HT-29 (cell line): ENCODE measurements at places on chromosomes 7 and 10.

DNA sequence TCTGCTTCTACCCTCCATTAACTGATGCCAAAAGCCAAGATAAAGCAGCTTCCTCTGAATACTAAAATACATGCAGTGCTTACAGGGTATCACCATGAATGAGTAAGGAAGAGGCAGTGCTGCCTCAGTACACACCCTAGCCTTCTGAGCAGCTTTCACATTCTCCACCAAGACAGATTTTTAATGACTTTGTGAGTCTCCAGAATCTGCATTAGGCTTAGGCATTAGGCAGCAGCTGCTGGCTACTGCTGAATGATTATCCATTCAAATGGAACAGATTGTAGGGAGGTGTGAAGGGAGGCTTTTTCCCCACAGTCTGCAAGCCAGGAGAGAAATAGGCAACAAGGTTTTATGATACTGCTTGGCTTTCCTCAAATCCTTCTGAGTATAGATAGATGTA is 1226.7 kb upstream of the LRRN3 start:
- no peak for DNase-seq

GRCh38 chr7:78779788-78780187 is 673.7 kb downstream of the MAGI2 start:
- DNase-seq: peak; percentile 45

DNA sequence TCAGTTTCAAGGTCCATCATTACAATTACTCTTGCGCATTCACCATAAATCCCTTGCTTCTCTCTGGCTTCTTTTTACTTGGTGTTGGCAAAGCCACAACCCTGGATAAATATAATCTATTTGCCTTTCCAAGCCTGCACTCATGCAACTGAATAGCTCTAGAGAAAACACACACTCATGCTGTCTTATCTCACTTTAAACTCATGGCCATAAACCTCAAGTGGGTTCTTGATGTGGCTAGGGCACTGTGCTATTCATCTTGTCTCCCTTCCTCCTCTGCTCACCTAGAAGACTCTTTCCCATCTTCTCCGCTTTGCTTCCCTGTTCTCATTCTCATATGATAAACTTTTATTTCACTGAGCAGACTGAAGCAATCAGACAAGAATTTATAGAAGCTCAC is 165.4 kb upstream of the MTPN start:
- no peak for DNase-seq

- DNase-seq: no peak
Observed at GRCh38 chr7:97024209-97025129, at the start of gene DLX5. DLX5 (minus strand) TSS chr7:97024831; CDS start chr7:97024623, 208 bp downstream.

- peak; percentile 59 for DNase-seq
Observed at GRCh38 chr10:11832042-11832441, 8.9 kb downstream of the PROSER2 start.

DNA sequence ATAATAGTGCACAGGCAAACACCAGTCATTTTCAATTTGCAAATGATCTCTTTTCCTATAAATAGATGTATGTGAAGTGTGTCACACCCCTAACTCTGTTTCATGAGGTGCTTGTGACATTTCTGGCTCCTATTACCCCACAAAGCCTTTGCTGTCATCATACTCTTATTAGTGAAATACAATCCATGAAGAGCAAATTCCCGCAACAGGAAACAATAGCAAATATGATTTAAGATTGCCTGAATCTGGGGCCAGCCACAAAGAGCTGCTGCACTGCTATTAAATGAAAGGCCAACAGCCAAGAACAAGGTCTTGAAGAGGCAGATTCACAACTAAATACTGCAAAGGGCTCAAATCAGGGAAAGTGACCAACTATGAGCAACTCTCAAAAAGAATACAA is 96.3 kb upstream of the CAV2 start:
- no peak for DNase-seq

- peak; percentile 65 for DNase-seq
Observed at GRCh38 chr7:82049891-82050533, 280.2 kb upstream of the HGF start.

DNA sequence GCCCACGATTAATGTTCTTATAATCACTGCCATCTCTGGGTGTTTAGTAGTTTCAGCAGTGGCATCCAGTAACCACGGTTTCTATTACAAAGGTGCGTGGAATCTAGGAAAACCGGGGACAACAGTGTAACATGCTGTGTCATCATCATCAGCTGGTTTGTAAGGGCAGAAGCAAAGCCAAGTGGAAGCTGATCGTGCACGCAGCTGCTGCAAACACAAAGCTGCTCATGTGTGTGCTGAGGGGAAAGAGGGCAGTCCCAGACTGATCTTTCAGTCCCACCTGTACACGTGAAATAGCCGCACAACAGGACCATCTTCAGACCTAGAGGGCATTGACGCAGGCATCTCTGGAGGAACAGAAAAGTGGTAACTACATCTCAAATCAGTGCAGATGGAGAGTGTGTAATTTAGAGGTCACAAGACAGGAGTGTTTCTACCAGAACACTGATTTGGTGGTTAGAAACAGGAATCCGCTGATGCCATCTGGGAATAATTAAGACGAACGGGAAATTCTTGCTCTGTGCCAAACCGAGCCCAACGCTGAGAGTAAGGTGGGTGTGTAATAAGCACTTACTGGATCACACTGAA is 13.4 kb downstream of the ANKRD16 start:
- no peak for DNase-seq

DNA sequence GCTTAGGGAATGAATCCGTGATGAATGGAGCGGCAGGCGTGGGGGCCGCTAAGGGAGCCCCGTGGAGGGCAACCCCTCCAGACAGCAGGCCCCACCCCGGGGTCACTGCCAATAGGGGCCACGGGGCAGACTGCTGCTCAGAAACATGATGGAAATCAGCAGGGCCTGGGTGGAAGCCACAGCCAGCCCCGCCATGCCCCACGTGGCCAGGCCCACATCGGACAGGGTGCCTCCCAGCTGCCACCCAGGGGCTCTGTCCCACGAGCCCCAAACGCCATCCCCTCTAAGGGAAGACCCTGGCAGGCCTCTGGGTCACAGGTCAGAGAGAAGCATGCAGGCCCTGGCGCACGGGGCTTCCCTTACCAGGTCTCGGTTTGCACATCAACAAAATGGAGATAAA is 28.4 kb downstream of the TNRC18 start:
- DNase-seq: no peak

DNA sequence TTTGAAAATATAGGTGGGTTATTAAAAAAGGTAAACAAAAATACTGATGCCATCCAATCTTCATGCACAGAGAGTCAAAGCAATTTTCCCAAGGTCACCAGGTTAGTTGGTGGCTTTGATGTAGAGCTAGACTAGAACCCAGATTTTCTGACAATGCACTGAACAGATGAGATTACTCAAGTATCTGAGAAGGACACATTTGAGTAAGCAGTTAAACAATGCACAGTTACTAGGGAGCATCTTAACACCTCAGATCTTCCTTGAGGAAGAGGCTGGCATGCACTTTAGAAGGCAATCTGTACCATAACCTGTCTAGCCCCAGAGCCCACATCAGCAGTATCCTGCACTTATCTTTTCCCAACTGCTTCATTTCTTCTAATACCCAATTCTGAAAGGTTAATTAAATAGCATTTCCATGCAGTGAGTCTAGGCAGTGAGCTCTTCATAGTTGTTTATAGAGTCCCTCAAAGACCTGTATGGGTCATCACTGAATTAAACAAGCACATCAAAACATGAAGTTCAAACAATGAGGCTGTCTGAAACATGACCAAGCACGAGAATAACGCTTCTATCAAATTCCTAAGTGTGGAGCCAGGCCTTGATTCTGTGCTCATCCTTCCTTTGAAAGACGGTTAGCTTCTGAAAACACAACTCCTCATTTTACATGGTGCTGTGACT is 38.2 kb upstream of the ANK3 start:
- no peak for DNase-seq

DNA sequence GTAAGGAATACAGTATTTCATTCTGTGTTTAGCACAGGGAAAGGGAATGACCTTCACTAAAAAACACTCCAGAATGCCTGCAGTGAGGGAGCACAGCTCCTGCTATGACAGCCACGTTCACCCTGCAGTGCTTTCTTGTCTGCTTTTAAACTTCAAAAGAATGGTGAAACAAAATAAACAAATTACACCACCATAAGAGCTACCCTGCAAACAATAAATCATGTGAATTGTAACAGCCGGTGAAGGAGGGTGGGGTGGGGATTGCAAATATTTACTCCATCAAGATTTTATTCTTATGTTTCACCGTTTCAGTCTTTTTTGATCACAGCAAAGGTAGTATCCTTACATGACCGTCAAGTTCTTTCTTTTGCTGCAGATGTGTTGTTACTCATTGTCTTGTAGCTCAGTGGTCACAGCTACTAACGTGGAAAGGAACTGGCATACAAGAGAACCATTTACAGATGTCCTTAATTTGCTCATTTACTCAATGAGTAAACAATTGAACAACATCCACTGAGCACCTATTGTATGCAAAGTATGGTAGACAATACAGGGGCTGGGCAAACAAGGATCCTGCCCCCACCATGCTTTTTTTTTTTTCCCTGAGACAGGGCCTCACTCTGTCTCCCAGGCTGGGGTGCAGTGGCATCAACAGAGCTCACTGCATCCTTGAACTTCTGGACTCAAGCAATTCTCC is 4.1 kb upstream of the CHN2 start:
- DNase-seq: no peak

- peak; percentile 48 for DNase-seq
Observed at GRCh38 chr10:50417886-50418830, 166.8 kb upstream of the ASAH2 start.

GRCh38 chr7:22787951-22788350 is 34.7 kb downstream of the TOMM7 start:
- no peak for DNase-seq

- no peak for DNase-seq
Observed at GRCh38 chr7:130369831-130370550, 10.3 kb upstream of the CPA1 start.

DNA sequence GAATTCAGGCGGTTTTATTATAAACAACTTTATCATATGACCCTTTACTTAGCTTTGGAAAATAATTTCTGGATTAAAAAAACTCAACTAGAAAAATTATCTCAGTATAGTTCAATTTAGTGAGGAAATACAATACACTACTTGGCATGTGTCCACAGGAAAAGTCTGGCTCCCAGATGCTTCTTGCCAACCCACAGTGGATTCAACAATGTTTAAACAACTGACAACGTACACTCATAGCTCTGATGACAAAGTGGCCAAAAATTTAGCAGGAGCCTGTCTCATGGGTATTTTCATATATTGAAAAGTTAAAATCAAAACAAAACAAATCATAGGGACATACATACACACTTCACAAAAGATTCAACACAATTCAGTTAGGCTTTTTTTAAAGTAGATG is 158.8 kb downstream of the SKAP2 start:
- DNase-seq: no peak

DNA sequence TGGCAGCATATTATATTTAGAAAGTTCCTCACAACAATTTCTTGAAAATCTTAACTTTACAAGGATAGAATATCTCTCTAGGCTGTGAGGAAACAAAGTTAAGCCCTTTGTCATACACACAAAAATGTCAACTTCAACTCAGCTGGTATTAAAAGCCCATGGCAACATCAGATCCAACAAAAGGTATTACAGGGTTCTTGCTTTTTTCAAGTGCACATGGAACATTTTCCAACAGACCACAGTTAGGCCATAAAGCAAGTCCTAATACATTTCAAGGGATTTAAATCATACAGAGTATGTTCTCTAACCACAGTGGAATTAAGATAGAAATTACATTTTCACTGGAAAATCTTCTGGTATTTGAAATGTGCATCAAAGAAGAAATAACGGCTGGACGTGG is 71.9 kb upstream of the OIT3 start:
- DNase-seq: no peak

GRCh38 chr10:14751014-14751896 is 23.4 kb downstream of the FAM107B start:
- DNase-seq: no peak

DNA sequence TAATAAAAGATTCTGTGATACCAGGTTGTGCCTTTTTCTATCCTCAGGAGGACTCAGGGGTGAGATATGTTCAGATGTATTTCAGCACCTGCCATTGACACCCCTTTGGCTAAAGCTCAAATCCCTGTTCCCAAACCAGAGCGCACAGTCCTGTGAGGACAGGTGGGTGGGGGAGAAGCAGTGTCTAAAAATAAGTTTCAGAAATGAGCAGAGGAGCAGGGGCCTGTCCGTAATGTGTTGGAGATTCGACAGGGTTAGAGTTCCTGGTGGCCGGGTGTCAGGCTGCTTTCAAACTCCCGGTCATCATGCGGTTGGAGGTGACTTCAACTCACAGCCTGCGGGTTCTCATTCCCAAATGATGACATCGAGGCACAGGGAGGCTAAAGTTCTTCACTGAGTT is 211.5 kb downstream of the KLF6 start:
- no peak for DNase-seq

- DNase-seq: no peak
Observed at GRCh38 chr10:85008488-85009184, 680.2 kb downstream of the CCSER2 start.

GRCh38 chr10:100805543-100806355 is 60.4 kb downstream of the PAX2 start:
- DNase-seq: no peak

GRCh38 chr7:66043681-66044497 is 31.7 kb upstream of the ASL start:
- peak; percentile 85 for DNase-seq

- DNase-seq: no peak
Observed at GRCh38 chr10:116101616-116102315, 171.2 kb downstream of the GFRA1 start.

GRCh38 chr7:42407833-42408232 is 170.8 kb upstream of the GLI3 start:
- no peak for DNase-seq

GRCh38 chr7:1099637-1100036 is 11.7 kb downstream of the GPER1 start:
- no peak for DNase-seq

GRCh38 chr10:101087376-101087775 is 25.6 kb downstream of the KAZALD1 start:
- no peak for DNase-seq

DNA sequence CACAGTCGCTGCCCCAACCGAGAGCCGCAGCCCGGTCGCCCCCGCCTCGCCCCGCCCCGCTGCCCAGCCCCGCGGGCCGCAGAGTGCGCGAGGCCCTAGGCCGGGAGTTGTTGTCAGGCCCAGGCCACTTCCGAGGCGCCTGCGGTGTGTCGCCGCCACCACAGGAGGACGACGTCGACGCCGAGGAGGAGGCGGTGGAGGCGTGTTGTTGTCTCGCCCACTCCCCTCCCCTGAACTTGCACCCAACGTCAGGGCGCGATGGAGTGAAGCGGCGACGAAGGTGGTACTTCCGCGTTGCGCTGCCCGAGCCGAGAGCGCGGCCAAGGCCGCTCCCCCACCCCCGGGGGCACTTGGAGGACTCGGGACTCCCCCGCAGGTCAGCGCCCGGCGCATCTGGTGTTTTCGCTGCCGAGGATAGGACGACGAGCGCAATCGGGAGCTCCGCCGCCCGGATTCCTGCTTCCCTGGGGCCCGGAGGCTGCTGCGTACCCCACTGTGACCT is at the start of gene CDK13:
Gene CDK13 (plus strand): TSS at position 286 of the 502 bp plus-strand sequence. CDS start 386 bp downstream, outside the sequence.
- peak; percentile 76 for DNase-seq

GRCh38 chr7:116500078-116500853 is 728 bp downstream of the CAV2 start:
- peak; percentile 52 for DNase-seq

DNA sequence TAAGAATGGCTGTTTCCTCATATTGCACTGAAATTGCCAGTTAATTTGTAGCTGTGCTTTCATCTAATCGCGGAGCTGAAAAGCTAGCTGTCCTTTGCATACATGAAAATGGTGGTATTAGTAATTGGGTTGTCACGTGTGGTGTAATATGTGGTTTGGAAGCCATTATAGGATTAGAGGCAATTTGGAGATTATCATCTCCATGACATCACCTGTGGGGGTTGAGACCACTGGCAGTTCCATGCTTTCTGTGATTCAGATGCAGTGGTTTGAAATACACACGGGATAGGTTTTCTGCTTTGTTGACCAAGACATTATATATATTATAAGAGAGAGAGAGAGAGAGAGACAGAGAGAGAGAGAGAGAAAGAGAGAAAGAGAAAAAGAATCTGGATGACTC is 180.8 kb downstream of the RAB11FIP2 start:
- DNase-seq: no peak
